ENCODE measurements at places on chromosomes 12 and 14. TPM values are rescaled to one million over a fixed set of nuclear protein-coding genes. Genes with fewer than 3 reads are reported as not detected.

The MTHFD1 gene
- 36.3 TPM for total RNA-seq

The C12orf54 gene
- not detected for total RNA-seq

The NKX2-1 gene
- total RNA-seq: not detected

The ESPL1 gene
- 2.3 TPM for total RNA-seq

The KLRG1 gene
- 0.78 TPM for total RNA-seq

The CMKLR1 gene
- 5.4 TPM for total RNA-seq

The KRT6C gene
- not detected for total RNA-seq
